ENCODE measurements at places on chromosomes 2 and 18.

DNA sequence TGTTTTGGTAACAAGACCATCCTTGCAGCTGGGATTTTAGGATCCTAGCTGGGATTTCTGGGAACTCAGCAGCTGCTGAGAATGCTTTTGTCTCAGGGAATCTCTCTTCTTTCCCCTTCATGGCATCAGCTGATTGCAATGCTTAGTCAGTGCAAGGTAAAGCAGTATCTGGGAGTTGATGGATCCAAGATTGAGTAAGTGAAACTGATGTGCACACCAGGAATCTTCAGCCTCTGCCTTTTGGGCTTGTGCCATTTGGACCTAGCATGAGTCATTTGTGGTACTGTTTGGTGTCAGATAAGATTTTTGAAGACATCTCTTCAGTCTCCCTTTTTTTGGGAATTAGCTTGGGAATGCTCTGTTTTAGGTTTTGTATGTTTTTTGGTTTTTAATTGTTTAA, 363.3 kb upstream of the TFPI start:
- no peak for DNase-seq

DNA sequence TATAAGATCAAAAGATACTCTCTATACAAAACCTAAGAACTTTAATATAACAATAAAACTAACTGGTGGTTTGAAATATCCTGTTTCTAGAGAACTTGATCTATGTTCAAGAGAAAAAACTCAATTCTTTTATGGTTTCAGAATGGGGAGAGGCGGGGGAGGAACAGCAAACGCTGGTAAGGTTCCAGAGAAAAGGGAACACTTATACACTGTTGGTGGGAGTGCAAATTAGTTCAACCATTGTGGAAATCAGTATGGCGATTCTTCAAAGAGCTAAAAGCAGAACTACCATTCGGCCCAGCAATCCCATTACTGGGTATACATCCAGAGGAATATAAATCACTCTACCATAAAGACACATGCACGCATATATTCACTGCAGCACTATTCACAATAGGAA, 17.2 kb downstream of the FAM98A start:
- no peak for DNase-seq

GRCh38 chr2:118843483-118844132, 3.8 kb downstream of the EN1 start:
- DNase-seq: no peak

- peak; percentile 58 for DNase-seq
Observed at GRCh38 chr2:13413989-13414388, 697.3 kb downstream of the TRIB2 start.

DNA sequence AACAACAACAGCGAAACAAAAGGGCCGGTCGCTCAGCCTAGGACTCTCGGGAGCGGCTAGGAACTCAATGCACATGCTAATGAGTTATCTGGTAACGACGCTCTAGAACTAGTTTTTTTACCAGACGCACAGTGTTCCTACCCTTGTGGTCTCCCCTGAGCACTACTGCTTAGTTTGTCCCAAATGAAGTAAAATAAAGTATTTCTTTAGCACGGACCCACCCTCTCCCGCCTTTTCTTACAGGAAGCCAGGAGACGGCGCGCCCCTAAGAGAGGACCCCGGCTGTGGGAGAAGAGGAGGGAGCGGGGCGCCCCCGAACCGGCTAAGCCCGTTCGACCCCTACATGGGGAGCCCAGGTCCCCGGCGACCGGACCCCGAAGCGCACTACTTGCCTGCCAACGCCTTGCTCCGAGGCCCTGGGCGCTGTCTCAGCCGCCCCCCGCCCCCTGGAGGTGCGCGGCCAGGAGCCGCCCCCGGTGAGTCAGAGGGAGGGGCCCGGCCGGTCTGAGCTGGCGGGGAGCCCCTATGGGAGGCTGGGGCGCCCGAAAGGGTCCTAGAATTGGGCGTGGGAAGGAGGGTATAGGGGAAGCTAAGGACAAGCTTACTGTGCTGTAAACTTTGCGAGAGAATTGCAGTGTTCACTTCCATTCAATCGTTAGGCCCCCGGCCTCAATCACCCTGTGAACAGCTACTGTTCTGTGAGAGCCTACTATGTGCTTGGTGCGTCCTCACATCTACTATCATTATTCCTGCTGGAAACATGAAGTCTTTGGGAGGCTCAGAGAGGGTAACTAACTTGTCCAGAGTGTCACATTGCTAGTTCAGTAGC, 3.6 kb upstream of the CAPG start:
- DNase-seq: peak; percentile 83

- no peak for DNase-seq
Observed at GRCh38 chr2:102891296-102891695, 129.5 kb downstream of the TMEM182 start.

DNA sequence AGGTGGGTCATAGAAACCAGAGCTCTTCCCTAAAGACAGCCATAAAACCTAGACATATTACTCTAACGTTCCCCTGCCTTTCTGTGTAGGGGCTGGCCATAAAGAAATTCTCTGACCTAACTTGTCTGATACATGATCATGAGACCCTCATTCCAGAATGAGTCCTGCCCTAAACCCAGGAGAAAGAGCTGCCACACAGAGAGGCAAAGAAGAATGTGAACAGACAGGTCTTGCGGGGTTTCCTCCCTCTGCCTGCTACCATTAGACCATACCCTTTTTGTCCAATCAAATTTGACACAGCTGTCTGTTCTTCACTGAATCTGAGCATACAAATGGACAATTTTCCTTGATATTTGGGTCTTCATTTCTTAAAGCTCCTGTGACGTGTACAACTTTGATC, 198.8 kb upstream of the LHCGR start:
- no peak for DNase-seq

GRCh38 chr2:158204741-158205165, 103.1 kb downstream of the UPP2 start:
- DNase-seq: no peak

DNA sequence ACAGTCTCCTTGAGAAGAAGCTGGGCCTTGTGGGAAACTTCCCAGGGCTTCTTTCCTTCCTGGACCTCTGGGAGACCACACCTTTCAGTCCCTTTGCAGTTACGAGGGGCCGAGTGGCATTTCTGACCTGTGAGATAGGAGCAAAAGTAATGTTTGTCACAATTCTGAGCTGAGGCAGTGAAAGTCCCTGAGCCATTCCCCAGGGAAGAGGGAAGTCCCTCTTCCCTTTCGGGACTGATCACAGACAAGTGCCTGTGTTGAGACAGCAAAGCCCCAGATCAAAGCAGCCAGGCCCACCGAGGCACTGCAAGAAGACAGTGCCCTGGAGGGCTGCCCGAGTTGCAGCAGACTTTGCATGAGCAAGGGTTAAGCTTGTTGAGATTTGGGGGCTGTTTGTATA, 41.9 kb downstream of the RHOB start:
- DNase-seq: no peak

- DNase-seq: no peak
Observed at GRCh38 chr2:182245963-182246362, 180.9 kb downstream of the PDE1A start.

GRCh38 chr2:77081597-77081996, 440.6 kb downstream of the LRRTM4 start:
- DNase-seq: no peak

GRCh38 chr2:233829193-233830110, 24.9 kb downstream of the HJURP start:
- DNase-seq: no peak

DNA sequence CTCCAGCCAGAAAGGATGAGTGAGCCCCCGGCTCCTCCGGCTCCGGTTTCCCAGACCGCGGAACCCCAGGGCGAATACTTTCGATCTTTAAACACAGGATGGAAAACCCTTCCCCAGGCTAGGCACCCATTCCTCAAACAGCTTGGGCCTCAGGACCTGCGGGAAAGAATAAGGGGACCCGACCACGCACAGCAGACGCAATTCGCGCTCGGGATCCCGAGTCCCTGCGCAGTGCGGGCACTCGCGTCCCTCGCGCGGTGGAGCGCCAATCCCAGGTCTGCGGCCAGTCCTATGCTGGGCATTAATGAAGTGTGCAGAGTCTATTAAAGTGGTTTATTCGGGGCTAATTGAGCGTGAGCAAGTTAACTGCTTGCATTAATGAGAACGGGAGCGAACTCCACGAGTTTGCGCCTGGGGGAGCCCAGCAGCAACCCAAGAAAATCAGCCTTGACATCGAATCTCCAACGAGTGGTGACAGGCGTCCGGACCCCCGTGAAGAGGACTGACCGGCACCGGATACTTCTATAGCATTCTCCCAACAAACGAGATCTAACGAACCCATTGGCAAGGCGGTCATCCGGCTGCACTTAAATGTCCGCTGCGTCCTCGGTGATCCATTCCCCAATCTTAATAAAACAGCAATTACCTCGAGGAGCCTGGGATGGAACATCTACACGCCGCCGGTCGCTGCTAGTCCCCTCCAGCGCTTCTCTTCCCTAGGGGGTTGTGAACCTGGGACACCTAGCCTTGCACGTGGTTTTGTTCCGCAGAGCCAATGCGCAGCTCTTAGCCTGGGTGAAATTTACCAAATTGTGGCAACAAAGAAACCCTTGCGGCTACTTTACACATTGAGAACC, 1.6 kb downstream of the OSR1 start:
- DNase-seq: peak; percentile 56

DNA sequence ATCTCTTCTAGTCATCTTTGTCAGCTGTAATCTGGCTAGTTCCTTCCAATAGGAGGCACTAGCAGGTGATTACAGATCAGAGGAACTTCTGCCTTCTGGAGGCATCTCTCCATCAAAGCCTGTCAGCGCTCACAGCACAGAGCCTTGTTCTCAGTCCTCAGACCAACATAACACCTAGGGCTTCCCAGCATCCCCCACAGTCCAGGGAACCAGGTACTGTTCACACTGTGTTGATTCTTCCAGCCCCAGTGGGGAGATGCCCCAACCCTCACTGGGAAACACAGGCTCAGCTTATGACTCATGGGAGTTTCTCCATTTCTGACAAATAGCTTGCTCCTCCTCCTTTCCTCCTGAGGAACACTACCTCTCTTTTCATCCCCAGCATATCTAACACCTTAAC, 601.7 kb downstream of the CBLN2 start:
- DNase-seq: no peak

- DNase-seq: peak; percentile 97
Observed at GRCh38 chr18:36947820-36948348, 119.0 kb downstream of the KIAA1328 start.

DNA sequence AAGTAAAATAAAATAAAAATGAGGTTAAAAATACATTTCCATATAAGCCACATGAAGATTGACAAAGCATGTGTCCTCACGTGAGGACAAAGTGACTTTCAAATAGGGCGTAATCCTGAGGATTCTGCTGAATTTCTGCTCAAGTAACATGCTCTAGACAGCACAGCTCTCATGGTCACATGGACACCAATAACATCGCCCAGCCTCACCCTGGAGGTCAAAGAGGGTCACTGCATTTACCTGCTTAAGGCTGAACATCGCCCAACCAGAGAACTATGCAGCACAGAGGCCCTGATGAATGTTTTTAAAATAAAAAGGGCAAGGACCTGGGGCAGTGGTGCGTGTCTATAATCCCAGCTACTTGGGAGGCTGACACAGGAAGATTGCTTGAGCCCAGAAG, 30.2 kb downstream of the TGFBRAP1 start:
- peak; percentile 69 for DNase-seq

- no peak for DNase-seq
Observed at GRCh38 chr2:2184549-2185249, 146.4 kb downstream of the MYT1L start.

Data from GM23338 (cell line).